ENCODE measurements at places on chromosomes 7 and 10.

GRCh38 chr10:112631501-112632400 lies 184.7 kb downstream of the VTI1A start:
- DNase-seq: no peak

GRCh38 chr10:125692196-125692595 lies 9.2 kb upstream of the TEX36 start:
- DNase-seq: no peak

DNA sequence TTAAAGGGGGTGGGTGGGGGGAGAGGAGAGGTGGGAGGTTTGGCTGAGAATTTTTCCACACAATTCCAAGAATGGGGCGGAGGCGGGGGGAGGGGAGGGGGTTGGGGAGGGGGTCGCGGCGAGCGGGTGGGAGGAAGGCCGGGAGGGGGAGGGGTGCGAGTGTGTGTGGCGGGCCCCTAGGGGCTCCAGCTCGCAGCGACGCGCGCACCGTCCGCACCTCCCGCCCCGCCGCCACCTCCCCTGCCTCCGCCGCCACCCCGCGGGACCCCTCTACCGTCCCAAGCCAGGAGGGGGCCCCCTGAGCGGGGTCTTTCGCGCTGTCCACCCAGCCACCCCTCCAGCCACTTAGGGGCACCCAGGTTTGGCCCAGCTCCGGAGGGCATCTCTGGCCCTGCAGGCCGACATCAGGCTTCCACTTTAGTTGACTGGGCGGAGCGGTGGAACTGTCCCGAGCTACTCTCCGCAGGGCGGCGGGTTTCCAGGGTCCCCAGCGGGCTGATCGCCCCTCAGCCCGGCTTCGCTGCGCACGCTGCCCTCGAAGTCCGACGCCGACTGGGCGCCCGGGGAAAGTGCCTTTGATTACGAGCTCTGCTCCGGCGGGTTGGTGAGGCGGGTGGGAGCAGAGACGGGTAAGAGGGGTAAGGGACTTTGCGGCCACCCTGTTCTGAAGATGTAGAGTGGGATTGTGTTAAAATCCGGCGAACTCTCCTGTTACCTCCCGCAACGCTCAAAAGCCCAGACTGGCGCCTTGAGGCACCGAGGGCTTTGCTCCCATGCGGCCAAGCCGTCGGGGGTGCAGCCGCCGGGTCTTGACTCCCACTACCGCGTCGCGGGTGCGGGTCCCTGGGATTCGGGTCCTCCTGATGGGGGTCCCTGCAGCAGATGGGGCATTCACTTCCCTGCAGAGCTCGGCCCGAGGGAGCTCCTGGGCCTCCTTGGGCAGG lies 1.8 kb upstream of the VAX1 start:
- DNase-seq: no peak

DNA sequence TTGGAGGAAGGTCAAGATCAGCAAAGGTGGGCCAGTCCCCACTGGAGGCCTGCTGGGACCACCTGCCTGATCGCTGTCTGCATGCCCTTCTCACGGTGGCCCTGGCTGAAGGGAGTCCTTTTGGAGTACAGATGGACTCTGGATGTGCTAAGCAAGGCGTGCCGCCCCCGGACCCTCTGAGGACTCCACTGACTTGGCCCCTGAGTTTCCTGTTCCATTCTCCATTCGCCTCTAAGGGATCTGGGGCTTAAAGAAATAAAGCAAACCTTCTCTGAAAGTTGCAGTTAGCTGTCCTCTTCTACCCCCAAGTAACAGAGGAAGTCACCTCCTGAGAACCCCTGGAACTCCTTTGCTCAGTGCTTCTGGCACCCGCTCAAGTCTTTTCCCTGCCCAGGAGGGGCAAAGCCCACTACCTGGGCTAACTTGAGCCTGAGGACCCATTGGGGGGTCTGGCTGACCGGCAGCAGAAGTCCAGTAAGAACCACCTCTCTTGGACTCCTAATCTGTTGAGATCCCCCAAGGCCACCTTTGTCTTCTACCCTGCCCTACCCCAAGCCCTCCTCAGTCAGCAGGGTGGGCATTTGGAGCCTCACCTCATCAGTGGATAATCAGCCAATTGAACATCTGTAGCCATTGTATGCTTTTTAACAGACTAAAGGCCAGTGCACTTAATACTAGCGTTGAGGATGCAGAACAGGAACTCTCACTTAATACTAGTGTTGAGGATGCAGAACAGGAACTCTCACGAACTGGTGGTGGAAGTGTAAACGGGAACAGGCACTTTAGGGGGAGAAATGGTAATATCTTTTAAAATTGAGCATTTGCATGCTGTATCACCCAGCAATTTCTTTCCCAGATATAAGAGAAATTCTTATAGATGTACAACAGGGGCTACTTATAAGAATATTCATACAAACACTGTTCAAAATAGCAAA lies 2.2 kb downstream of the TBATA start:
- no peak for DNase-seq

DNA sequence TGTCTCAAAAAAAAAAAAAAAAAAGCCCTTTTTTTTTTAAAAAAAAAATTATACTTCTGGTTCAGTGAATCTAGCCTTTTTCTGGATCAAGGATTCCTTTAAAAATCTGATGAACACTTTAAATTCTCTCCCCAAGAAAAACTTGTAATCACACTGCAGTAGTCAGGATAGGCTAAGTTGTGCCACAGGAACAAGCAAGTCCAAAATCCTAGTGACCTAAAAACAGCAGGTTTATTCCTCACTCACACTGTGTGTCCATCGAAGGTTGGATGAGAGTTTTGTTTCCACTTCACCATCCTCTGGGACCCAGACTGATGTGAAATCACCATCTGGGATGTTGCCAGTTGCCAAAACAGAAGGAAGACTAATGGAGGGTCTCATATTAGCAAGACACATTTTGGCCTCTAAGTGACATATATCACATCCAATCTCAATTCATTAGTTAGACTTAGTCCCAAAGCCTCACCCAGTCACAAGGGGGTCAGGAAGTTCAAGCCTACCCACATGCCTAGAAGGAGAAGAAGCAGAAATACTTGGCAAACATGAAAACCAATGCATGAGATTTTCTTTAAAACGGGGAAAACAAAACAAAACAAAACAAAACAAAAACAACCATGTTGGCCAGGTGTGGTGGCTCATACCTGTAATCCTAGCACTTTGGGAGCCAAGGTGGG lies 32.7 kb downstream of the CYP17A1 start:
- no peak for DNase-seq

GRCh38 chr7:111043561-111043960 lies 47.4 kb upstream of the LRRN3 start:
- DNase-seq: no peak

DNA sequence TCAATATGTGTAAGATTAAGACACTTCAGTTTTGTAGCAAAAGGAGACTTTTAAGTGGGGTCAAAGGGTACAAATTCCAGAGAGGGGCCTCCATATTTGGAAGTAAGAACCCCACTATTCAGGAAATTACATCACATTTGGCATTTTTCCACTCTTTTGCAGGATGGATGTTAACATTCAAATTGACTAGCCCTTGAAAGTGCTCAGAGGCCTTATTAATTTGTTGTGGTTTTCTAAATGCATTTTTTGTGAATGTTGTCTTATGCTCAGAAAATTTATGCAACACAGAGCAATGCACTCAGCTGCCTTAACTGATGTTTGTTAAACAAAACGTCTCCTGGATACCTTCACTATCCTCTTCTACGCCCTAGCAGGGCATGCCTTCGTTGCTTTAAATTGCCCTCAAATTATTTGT lies 50.9 kb upstream of the PDLIM1 start:
- DNase-seq: no peak

GRCh38 chr7:131843898-131844331 lies 287.5 kb upstream of the PODXL start:
- no peak for DNase-seq

GRCh38 chr7:88398459-88398858 lies 91.8 kb upstream of the STEAP4 start:
- DNase-seq: no peak

DNA sequence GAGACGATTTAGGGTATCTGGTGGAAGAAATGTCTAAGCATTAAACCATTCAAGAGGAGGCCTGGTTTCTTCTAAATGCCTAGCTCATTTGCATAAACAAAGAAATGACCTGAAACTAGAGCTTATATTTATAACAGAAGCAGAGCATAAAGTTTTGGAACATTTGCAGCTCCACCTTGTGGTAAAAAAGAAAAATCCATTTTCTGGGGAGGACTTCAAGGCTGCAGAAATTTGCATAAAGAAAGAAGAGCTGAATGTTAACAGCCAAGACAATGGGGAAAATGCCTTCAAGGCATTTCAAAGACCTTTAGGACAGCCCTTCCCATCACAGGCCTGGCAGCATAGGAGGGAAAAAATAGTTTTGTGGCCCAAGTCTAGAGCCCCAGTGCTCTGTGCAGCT lies 362.0 kb downstream of the ZNF248 start:
- no peak for DNase-seq

GRCh38 chr10:48749254-48749787 lies 64.6 kb downstream of the WDFY4 start:
- DNase-seq: no peak

GRCh38 chr10:114726820-114727271 lies 68.8 kb upstream of the ABLIM1 start:
- DNase-seq: no peak

DNA sequence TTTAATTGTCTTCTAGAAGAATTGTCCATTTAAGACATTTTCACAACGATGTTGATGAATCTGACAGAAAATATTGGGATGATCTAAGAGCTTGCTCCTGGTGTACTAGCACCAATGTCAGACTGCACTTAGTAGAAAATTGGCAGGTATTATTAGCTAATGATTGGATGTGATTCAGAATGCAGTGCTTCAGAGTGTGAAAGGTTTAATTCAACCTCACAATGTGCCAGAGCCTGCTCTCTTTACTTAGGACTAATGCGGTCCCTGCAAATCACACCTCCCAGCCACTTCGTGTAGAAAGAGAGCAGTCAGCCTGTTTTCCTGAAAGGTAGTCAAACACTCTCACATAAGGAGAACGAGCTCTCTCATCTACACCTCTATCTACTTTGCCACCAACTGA lies 197.5 kb downstream of the ZNF438 start:
- DNase-seq: no peak

- DNase-seq: no peak
Measured at GRCh38 chr7:157816086-157816485, 479.3 kb downstream of the DNAJB6 start.

- no peak for DNase-seq
Measured at GRCh38 chr10:117163954-117164548, 26.0 kb upstream of the VAX1 start.

GRCh38 chr7:40316176-40316575 lies 181.4 kb downstream of the SUGCT start:
- DNase-seq: no peak

- no peak for DNase-seq
Measured at GRCh38 chr10:32786968-32787367, 171.1 kb downstream of the ITGB1 start.

- DNase-seq: no peak
Measured at GRCh38 chr10:57186201-57186600, 825.1 kb upstream of the ZWINT start.

GRCh38 chr7:39299695-39300094 lies 266.5 kb upstream of the YAE1 start:
- DNase-seq: no peak
